ENCODE measurements at places on chromosomes 1 and 21.

DNA sequence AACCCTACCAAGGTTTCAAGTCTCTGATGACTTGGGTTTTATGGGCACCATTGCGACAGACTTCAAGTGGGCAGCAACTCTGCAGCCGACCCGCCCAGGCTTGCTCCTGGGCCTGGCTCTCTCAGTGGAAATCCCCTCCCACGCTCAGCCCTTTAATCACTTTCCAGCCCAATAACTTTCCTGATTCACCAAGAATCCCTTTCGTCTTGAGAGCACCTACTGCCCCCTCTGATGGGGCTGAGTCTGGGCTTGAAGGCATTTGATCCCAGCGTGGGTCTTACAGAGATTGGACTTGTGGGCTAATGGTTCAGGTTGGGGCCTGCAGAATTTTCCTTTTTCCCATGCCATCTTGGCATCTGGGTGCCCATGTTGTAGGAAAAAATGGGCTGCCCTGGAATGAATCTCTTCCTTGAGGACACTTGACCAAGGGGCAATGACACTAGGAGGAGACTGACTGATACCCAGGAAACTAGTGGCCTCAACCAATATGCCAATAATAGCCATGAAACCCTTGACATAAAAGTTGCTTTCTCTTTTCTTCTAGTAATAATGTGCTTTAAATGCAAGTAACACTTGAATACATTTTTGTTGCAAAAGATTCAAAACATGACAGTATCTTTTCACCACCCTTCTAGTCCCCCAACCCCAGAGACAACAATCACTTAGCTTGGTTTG lies 7.8 kb upstream of the PHLDA3 start:
- no peak for DNase-seq

DNA sequence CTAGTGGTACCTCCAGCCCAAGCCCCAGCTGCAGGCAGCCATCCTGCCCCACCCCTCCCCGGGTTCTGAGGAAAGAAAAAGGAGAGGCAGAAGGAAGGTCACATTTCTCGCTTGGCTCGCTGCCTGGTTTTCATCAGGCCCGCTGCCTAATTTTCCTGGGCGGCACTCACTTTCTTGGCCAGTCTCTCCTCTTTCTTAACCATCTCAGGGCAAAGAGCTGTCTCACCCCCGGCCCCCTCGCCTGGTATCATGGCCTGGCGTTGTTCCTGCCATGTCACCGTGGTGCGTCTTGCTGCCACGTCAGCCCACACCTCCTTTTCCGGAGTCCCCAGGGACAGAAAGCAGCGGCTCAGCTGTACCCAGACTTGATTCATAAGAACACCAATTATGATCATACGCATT lies 26.6 kb upstream of the CASZ1 start:
- no peak for DNase-seq

GRCh38 chr1:153677718-153678518 lies 570 bp upstream of the NPR1 start:
- DNase-seq: peak; percentile 63

- no peak for DNase-seq
Measured at GRCh38 chr1:86912281-86912900, 1.5 kb downstream of the SELENOF start.

GRCh38 chr21:23695443-23695842 lies 1911.8 kb downstream of the MRPL39 start:
- no peak for DNase-seq

GRCh38 chr1:25947027-25947426 lies 40.8 kb upstream of the STMN1 start:
- DNase-seq: no peak

- no peak for DNase-seq
Measured at GRCh38 chr21:23633447-23633940, 1973.8 kb downstream of the MRPL39 start.

DNA sequence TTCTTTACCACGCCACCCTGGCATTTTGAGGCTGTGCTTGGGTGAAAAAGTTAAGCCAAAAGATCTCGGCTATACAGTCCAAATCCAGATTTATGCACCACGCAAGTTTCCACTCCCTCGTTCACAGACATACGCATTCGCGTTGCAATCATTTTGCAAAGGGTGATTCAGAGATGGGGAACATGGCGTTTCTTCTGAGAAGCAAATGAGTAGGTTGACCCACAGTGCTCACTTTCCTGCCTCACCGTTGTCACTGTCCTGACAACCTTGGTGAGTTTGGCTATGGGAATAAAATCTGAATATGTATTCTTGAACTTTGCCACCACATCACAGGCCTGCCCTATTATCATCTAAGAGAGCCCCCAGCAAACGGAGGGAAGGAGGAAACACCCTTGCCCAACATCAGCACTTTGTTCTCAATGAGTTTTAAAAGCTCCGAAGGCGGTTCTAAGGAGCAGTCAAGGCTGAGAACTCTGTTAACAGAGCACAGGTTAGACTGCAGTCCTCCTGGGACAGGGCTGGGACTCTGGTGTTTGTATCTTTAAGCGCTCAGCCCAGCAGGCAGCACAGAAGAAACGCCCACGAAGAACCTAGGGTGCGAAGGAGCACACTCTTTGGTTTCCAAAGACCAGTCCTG lies 86.4 kb downstream of the RUNX1 start:
- no peak for DNase-seq

All from activated CD8-positive, alpha-beta memory T cell treated with anti-CD3 and anti-CD28 coated beads, Interleukin-2, amount 10 ng/mL, durations not matched to agents 7 days and 5 days (primary cell).